Stimulated activated CD8-positive, alpha-beta memory T cell treated with anti-CD3 and anti-CD28 coated beads, Interleukin-7, amount 100 ng/mL, for 24 hours (primary cell): ENCODE measurements at places on chromosomes 7 and 10.

GRCh38 chr10:132687893-132688579 lies 97.9 kb downstream of the NKX6-2 start:
- DNase-seq: no peak

- DNase-seq: no peak
Observed at GRCh38 chr10:6198171-6198570, 4.6 kb upstream of the PFKFB3 start.

- DNase-seq: peak; percentile 38
Observed at GRCh38 chr7:102415685-102416225, 17.6 kb upstream of the ORAI2 start.

DNA sequence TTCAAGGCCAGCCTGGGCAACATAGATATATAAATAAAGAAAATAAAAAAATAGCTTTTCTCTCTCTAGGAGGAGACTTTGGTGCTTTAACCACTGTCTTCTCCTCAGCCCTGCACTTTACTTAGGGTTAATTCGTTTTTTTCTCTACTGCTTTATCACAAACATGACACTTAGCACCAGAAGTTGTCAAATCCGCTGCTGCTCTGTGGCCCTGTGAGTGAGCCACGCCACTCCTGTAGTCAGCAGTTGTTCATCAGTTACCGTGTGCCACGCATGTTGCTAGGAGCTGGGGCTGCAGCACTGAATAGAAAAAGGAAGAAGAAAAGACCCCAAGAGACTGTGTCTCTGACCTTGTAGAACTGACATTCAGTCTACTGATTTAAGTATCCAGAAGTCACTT lies 232.6 kb downstream of the CELF2 start:
- DNase-seq: no peak

- no peak for DNase-seq
Observed at GRCh38 chr10:13894412-13895093, 307.8 kb downstream of the PRPF18 start.
